ENCODE measurements at places on chromosomes 7 and 10. TPM values are rescaled to one million over a fixed set of nuclear protein-coding genes. Genes with fewer than 3 reads are reported as not detected.

- DNase-seq = no peak
Measured at GRCh38 chr10:21352886-21353285, 172.6 kb downstream of the SKIDA1 start.

- no peak for DNase-seq
Measured at GRCh38 chr10:72754275-72755032, 62.5 kb downstream of the MCU start.

- peak; percentile 76 for DNase-seq
Measured at GRCh38 chr10:132248455-132249225, 59.1 kb downstream of the STK32C start.

GRCh38 chr10:97138174-97138573, 47.6 kb downstream of the SLIT1 start:
- DNase-seq = peak; percentile 39

GRCh38 chr7:92725161-92725925, 111.0 kb downstream of the CDK6 start:
- no peak for DNase-seq

The ZNF485 gene
- total RNA-seq = 2.4 TPM

DNA sequence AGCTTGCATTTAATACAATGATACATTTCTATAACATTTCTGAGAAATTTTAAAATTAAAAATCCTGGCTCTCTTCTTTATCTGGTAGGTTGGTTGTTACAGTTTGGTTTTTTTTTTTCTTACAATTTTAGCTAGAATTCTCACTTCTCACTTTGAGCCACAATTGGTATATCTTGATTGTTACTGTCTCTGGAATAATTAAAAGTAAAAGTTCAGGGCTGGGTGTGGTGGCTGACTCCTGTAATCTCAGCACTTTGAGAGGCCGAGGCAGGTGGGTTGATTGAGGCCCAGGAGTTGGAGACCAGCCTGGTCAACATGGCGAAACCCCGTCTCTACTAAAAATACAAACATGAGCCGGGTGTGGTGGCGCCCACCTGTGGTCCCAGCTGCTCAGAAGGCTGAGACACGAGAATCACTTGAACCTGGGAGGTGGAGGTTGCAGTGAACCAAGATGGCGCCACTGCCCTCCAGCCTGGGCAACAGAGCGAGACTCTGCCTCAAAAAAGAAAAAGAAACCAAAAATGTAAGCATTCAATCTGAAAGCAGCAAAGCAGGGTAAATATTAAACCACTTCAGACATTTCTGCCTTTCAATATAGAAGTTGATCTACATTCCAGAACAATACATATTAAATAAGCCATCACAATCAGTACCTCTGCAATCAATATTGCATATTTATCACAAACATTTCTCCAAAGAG, 88.6 kb upstream of the PFKP start:
- DNase-seq = no peak

GRCh38 chr7:2737771-2738540, 50.0 kb downstream of the AMZ1 start:
- peak; percentile 33 for DNase-seq

GRCh38 chr10:35412003-35412723, 75.9 kb downstream of the CCNY start:
- DNase-seq = no peak

The SNX13 gene
- 89.4 TPM for total RNA-seq

The HSPA12A gene
- 20.6 TPM for total RNA-seq

DNA sequence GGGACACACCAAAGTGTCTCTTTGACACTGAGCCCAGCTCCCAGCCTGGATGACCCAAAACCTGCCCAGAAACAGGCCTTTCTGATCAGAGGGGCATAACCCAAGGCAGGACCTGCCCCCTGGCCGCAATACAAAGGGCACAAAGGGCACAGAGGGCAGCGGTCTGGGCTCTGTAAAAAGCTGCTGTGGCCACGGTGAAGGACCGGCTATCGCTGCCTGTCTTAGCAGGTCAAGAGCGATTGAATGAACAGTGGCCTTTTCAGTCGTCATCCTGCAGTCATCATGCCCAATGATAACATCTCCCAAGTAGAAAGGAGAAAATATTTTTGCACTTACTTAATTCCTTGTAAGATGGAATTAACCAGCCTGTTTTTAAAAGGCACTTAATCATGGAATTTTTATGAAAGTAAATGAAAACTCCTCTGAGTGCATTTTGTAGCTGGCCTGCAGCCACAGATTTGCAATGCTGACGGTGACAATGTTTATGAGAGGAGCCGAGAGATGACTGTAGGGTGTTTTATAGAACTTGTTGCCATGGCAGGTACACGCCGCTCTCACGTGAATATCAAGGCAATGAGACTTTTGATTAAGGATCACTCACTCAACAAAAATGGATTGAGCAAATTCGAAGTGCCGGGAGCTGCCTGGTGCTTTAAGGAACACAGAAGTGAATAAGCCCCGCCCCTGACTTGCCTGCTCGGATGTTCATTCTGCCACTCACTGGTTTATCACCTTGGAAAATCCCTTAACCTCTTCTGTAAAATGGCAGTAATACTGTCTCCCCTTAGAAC, 47.3 kb upstream of the BHLHA15 start:
- peak; percentile 77 for DNase-seq

The HABP2 gene
- not detected for total RNA-seq

The ITPRID1 gene
- 2.3 TPM for total RNA-seq

GRCh38 chr7:157973971-157974677, 613.5 kb downstream of the PTPRN2 start:
- no peak for DNase-seq

The NFE2L3 gene
- 12.2 TPM for total RNA-seq

The MYPN gene
- total RNA-seq = 0.93 TPM

The COPG2 gene
- 13.8 TPM for total RNA-seq

GRCh38 chr10:5550621-5551530, 26.1 kb downstream of the CALML3 start:
- peak; percentile 40 for DNase-seq

The AGAP4 gene
- 19.8 TPM for total RNA-seq

GRCh38 chr10:71045204-71045809, 156.9 kb upstream of the PCBD1 start:
- DNase-seq = no peak

The MCU gene
- 44.8 TPM for total RNA-seq

DNA sequence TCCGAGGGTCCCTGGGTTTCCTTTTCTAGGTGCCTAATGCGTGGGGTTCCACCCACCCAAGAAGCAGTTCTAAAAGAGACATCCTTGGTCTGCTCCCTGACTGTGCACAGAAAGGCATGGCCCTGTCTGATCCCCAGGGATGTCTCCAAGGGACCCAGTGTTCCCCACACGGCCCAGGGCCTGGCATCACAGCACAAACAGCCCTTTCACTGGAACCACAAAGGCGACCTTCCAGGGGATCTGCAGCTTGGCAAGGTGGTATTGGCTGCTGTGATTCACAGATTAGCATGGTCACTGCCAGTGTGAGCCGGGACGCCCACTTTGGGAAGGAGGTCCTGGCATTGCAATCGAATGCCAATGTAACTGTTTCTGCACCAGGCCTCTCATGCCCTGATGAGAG, 6.4 kb downstream of the KCNMA1 start:
- DNase-seq = no peak

The FZD8 gene
- 31.3 TPM for total RNA-seq

- DNase-seq = no peak
Measured at GRCh38 chr10:55509168-55509567, 708.1 kb upstream of the PCDH15 start.

The CAV1 gene
- total RNA-seq = 46.1 TPM

The GATAD1 gene
- total RNA-seq = 40.5 TPM

DNA sequence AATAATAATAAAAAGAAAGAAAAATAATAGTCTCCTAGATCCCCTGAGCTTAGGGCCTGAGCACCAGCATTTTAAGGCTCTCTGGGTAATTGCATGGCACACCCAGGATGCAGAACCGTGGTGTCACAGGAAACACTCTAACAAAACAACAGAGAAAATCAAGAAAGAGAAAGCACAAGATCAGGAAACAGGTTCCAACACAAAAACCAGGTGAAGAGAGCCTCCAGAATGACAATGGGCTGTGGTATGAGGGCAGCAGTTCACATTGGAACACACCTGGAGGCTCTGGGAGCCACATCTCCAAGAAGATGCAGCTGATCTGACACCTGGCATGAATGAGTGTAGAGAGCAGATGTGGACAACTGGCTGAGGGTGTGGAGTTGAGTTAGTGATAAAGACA, 7.1 kb downstream of the MMRN2 start:
- no peak for DNase-seq

DNA sequence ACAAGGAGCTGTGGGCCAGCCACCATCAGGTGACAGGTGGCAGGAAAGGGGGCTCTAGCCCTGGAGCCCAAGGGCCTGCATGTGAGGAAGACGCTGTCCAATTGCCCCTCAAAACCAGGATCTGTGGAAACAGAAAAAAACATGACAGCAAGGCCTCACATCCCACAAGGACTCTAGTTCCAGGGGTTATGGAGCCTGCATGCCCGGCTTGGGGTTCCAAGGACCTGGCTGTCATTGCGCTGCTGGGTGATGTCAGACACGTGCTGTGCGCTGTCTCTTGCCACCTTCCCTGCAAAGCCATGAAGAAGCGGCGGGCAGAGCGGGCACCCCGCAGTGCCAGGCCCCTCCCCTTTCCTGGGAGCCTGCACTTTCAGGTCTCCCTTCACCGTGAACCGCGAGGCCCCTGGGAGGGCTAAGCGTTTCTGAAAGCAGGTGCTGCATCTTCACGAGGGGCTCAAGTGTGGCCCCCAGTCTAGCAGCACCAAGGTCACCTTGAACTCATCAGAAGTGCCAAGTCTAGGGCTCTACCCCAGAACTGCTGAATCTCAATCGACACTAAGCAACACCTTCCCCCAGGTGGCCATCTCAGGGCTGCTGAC, 15.1 kb upstream of the CRYGN start:
- no peak for DNase-seq

- DNase-seq = no peak
Measured at GRCh38 chr10:13092291-13093102, 7.5 kb upstream of the OPTN start.

- DNase-seq = no peak
Measured at GRCh38 chr10:71283410-71283809, 35.6 kb upstream of the SLC29A3 start.

The SSBP1 gene
- 67.3 TPM for total RNA-seq

DNA sequence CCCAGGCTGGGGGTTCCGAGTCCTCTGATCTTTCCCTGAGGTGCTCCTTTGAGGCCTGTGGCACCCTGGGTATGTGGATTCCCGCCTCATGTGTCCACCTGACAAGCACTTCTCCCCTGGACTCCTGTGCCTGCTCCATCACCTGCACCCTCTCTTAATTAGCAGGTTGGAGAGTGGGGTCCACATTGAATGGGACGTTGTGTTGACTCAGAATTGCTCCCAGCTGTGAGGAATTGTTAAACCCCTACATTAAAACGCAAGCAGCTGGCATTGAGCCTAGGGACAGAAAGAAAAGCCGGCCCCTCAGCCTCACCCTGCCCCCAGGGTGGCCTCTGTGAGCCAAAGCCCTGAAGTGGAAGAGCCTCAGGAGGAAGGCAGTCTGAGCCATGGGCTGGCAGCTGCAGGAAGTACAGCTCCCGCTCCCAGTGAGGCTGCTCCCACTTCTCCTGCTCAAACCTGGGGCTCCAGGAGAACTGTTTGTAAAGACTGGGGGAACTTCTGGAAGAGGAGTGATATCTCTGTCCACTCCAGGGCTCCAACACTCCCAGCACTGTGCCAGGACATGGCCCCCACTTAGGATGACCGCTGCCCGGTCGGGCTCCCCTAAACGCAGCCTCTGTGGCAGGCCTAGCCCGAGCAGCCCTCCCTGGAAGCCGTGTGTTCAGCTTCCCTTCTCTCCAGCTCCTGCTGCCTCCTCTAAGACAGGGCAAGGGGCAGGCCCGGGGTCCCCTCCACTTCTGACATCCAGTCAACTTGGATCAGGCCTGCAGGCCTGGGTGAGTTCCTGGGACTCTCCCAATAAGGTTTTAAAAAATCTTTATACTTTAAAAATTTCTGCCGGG, 1.8 kb upstream of the OPN4 start:
- no peak for DNase-seq

- DNase-seq = no peak
Measured at GRCh38 chr7:64183126-64183742, 23.8 kb upstream of the ZNF735 start.

The C10orf67 gene
- total RNA-seq = not detected

The EN2 gene
- not detected for total RNA-seq

The CH25H gene
- total RNA-seq = 0.84 TPM

GRCh38 chr7:105180002-105180401, 166.0 kb downstream of the KMT2E start:
- no peak for DNase-seq

The HHEX gene
- total RNA-seq = 8.8 TPM

DNA sequence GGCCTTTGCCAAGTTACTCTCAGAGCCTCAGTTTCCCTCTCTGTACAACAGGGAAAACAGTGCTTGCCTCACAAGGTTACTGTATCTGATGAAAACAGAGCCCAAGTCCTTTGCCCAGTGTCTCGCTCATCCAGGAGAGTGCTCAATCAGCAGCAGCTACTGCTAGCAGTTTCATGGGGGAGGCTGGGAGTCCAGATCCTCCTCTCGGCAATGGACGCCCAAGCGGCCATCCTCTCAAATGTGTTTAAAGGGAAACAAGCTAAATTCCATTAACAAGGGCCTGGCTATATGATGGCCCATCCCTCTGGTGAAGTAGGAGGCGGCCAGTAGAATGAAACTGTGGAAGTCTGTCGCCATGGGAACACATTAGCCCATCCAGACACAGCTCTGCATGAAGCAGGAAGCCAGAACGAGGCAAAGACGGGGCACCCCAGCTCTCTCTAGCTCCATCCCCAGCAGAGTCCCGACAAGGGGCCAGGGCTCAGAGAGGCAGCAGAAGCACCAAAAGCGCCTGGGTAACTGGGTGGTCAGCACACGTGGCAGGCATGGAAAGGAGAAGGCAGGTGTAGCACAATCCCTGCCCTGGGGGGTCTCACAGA, 35.2 kb downstream of the FAM53B start:
- peak; percentile 44 for DNase-seq

- no peak for DNase-seq
Measured at GRCh38 chr7:2775785-2776184, 68.3 kb downstream of the GNA12 start.
